GM13977 (cell line): ENCODE measurements at places on chromosomes 2 and 18.
A peak's percentile ranks its signal among the peaks of the same experiment; 100 is the strongest.

DNA sequence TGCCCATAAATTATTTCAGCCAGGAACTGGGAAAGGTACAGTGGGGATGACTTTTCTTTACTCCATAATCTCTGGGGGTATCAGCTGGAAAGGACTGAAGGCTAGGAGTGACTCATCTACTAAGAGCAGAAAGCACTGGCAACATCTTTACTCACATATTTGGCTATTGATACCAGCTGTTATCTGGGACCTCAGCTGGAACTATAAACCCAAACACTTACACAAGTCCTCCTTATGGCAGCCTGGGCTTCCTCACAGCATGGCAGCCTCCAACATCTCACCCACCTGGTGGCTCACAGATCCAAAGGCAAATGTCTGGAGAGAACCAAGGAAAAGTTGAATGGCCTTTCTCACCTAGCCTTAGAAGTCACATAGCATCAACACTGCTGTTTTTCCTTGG, 379.0 kb upstream of the RND3 start:
- no peak for DNase-seq

DNA sequence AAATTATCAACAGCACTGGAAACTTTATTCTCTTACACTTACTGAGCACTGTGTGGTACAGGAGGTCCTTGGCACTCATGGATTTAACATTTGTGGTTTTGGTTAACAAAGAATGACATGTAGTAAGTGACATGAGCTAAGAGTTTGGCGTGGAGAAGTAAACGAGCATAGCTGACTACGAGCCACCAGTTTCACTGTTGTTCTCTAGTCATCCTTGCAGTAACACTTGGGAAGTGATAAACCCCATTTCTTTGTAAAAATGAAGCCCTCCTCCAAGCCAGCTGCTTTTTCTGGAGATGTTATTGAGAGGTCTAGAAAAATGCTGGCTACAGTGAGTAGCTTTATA, 32.7 kb downstream of the QPCT start:
- DNase-seq: no peak

DNA sequence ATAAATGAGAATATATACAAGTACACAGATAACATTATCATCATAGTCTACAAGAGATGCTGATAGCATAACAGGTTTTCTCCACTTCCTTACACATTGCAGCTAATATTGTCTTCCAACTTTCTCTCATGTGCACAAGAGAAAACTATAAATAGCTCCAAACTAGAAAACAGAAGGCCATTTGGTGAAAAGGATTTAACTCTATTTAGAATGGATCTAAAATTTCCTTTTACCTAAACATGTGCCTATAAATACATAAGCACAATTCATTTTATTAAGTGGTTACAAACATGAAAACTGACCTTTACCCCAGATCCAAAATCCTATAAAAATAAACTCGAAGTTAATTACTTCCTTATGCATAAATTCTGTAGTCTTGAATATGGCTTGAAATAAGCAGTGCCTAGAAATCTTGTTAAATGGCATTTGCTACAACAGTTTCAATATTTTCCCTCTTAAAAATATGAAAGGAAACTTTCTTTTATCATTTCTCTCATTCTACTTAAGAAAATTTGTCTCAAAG, 41.6 kb downstream of the SLC25A12 start:
- DNase-seq: no peak

DNA sequence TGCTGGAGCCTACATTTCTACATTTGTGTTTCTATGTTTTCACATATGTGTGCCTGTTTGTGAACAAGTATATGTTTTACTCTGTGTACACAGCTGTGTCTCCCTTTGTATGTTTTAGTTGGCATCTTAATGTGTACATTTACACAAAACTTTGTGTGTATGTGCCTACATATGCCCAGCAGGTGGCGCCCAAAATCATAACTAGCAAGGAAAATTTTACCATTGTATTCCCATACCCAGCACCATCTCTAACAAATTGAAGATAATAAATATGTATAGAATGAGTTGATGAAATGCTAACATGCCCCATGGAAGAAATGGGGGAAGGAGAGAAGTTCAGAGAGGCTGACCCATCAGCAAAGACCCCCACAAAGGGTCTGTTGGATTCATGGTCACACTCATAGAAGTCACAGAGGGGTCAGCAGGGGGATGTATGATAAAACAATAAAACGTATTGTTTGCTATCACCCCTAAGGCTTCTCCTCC, 48.1 kb downstream of the PKDCC start:
- no peak for DNase-seq

- DNase-seq: no peak
Observed at GRCh38 chr18:69790649-69791048, 157.0 kb downstream of the CD226 start.

GRCh38 chr2:236674646-236675045, 105.0 kb downstream of the ACKR3 start:
- no peak for DNase-seq

DNA sequence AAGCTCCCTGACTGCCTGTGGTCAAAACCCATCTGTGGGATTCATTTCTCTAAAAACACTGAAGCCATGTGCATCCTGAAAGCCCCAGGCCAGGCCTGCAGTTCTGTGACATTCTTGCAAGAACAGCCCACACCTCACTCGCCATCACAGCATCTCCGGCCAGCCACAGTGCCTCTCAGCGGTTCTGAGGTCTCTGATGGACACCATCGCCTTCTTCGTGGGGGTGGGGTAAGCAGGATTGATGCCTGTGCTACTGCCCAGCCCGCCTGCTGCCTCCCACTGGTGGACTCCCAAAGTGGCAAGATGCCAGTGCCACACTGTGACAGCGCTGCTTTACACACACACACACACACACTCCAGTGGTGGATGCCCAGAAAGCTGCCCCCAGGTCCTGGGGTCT, 5.2 kb upstream of the PRLH start:
- no peak for DNase-seq

GRCh38 chr18:66792466-66792865, 188.6 kb upstream of the CDH19 start:
- DNase-seq: no peak

DNA sequence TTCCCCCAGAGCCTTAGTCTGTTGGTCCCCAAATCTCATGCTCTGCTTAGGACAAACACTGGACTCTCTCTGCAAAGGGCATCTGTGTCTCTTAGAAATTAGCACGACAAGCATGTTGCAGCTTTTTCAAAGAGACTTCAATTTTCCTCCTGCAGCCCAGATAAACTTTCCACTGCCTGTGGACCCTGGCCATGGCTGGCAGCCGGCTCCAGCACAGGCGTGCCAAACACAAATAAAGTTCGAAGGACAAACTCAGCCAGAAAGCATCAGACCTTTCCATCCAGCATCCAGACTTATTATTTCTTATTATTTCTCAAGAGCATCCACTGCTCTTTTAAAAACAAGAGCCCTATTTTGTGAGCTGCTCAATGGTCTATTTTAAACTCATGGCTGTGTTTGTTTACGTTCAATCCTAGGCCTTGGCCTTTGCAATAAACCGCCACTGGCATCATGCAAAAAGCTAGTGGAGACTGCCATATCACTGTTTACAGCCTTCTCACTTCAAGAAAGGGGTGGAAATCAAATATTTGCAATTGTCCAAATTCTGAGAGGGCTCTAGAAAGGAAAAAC, 300.8 kb downstream of the BCL11A start:
- DNase-seq: no peak

DNA sequence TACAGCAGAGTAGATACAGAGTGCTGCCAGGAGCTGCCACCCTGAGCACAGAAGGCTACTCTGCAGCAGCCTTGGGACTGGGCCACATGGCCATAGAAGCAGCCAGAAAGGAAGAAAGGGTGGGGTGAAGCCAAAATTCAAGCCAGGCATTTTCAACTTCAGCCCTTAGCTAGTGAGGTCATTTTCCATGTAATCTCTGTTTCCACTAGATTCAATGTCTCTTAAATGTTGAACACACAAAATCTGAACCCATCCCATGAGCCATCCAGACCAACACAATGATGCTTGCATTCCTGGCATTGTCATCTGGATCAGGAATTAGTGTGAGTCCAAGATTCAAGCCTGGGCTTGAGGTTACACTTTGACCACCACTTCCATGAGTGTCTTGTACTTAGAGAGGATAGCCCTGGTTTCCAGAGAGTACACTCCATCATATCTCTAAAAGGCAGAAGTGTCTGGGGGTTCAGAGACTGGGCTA, 243.6 kb downstream of the OSR1 start:
- DNase-seq: no peak

- no peak for DNase-seq
Observed at GRCh38 chr2:66569321-66569851, 134.5 kb downstream of the MEIS1 start.

GRCh38 chr2:68203587-68203986, 45.9 kb downstream of the PNO1 start:
- DNase-seq: peak; percentile 77

DNA sequence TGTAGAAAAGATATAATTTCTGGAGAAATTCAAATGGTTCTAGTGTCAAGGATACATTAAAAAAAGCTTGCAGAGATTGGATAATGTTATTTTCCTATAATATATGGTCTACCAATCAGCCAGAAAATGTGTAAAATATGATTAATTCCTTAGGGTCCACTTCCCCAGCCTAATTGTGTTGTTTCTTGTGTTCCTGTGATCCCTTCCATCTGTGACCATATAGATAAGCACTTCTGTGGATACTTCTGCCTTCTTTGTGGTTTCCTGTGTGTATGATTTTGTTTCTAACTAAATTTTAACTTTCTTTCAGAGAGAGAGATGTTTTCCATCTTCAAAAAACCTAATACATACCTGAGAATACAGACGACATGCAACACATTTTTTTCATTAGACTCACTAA, 367.1 kb upstream of the PIK3C3 start:
- DNase-seq: no peak

DNA sequence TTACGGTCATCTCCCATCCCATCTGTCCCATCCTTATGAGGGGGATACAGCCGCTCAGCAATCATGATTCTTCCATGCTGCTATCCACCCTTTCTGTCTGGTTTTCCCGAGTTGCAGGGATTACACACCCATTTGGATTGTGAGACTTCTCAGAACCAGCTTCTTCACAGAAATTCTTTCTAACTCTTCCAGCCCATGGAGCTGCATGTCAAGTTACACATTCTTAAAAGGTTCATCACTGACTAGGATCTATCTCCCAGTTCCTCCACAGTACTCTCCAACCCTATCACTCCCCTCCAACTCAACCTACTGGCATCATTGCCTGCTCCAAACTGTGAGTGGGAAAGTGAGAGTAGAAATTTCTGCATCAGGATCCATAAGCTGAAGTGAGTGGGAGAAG, 558.2 kb upstream of the TNP1 start:
- DNase-seq: no peak

GRCh38 chr2:159177357-159177756, 109.1 kb downstream of the WDSUB1 start:
- no peak for DNase-seq

- no peak for DNase-seq
Observed at GRCh38 chr2:219592736-219593135, 4.9 kb upstream of the STK11IP start.

DNA sequence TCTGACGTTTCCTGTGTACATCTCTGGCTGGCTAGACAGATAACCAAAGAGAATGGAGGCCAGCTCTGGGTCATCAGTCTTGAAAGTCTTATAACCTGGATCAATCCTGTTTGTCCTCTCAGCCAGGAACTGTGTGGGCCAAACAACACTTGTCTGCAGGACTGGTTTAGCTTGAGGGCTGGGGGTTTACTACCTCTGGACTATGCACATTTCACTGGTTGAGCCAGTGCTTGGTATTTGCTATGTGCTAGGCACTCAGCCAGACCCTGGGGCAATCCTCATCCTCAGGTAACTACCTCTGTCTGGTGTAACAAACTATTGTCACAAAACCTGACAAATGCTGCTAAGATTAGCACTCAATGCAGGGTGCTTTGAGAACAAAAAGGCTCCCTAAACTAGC, 169.7 kb downstream of the HAUS1 start:
- no peak for DNase-seq
